ENCODE measurements at places on chromosomes 13 and 19. TPM values are rescaled to one million over a fixed set of nuclear protein-coding genes. Genes with fewer than 3 reads are reported as not detected.

Gene SLC10A2
- total RNA-seq: not detected

GRCh38 chr19:10471909-10472308, 31.2 kb downstream of the KEAP1 start:
- no peak for DNase-seq

Gene CCDC70
- not detected for total RNA-seq

- no peak for DNase-seq
Measured at GRCh38 chr19:18311502-18312091, 11.3 kb downstream of the LSM4 start.

Data from mesenteric fat pad (tissue), 1 donor.